Inflammatory macrophage treated with lipopolysaccharide for 1 hour (primary cell): ENCODE measurements at places on chromosomes 16 and 17.

GRCh38 chr17:79987187-79987934, 48.3 kb downstream of the TBC1D16 start:
- DNase-seq = no peak

DNA sequence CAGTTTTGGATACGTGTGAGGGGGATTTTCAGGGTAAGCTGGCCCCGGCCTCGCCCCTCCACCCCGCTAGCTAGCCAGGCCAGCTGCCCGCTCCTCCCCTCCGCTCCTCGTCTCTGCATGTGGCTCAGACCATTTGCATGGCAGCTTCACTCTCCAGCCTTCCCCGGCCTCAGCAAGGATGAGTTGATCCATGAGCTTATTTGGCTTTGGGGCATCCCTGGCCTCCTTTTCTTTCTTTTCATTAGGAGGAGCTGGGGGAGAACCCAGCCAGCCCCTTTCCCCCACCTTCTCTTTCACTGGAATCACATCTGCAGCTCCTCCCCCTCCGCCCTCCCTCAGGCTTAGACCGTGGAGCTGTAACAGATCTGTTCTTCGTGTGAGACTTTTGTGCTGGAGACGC, 30.7 kb downstream of the ELAC2 start:
- DNase-seq = no peak

GRCh38 chr16:80347900-80348299, 192.9 kb upstream of the DYNLRB2 start:
- no peak for DNase-seq

GRCh38 chr16:85395207-85395912, 217.8 kb upstream of the GSE1 start:
- DNase-seq = peak; percentile 70
